Dermis microvascular lymphatic vessel endothelial cell (primary cell): ENCODE measurements at places on chromosomes 16 and 17. TPM values are rescaled to one million over a fixed set of nuclear protein-coding genes. Genes with fewer than 3 reads are reported as not detected.

DNA sequence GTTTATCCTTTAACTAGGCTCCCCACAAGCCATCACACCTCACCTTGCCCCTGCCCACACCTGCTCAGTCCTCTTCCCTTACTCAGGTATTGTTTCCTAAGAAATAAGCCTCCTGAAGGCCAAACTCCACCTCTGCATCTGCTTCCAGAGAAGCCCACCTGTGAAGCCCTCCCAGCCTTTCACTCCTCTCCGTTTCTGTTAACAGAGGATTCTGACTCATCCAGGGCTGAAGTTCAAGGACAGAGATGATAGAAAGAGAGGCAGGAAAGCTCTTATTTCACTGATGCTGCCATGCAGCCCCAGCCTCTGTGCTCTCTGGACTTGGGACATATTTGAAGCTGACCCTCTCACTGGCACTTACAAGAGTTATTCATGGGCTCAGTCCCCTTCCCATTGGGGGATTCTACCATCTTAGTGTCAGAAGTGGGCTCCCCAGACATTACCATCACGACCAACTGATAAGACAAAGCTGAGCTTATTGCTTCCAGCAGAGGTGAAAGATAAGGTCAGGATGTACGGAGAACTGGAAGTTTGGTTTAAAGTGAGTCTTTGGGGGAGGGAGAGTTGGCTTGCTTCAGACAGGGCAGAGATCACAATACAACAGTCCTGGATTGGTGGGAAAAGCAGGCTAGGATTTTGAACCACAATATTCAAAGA lies 35.3 kb upstream of the XYLT2 start:
- DNase-seq = no peak

GRCh38 chr16:79347277-79347676 lies 253.3 kb downstream of the MAF start:
- DNase-seq = no peak

GRCh38 chr16:88527186-88527936 lies 42.8 kb upstream of the ZC3H18 start:
- DNase-seq = peak; percentile 57

DNA sequence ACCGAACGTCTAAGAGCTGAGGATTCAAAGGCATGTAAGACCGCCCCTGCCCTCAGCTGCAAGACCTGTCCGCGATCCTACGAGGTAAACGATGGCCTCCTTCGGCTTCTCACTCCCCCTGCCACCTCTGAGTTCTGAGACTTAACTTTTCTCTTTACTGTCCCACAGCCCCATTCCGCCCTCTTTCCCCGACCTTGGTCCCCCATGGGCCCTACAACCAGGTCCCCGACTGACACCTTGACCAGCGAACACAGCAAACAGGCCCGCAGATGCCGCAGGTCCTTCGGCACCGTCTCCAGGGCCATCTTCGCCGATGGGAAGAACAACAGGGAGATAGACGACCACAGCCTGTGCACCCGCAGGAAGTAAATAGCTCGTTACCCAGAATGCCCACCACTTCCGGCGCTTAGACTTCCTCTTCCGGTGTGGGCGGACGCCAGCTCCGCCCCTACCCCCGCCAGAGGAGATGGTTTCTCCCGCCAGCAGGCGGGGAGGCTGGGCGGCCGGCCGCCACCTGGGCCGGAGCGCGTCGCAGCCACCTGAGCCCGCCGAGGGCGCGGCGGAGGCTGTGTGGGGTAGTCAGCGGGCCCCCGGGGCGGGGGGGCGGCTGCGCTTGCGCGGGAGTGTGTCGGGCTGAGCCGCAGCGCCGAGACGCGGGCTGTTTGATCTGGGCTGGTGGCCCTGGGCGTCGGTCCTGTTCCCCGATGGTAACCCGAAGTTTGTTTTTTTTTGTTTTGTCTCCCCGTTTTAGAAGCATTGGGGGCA lies at the start of gene SUPT4H1:
Gene SUPT4H1 (minus strand): TSS at position 371 of the 765 bp plus-strand sequence. CDS start 66 bp downstream, at position 305.
- DNase-seq = peak; percentile 88

EVPL gene
- under 0.01 TPM in 1 of 2 replicates, not detected in the other for total RNA-seq

DCTN5 gene
- total RNA-seq = 51.1 and 54.0 TPM in 2 replicates

CARD14 gene
- total RNA-seq = 0.39 and 0.63 TPM in 2 replicates
